ENCODE measurements at places on chromosomes 16 and 17. TPM values are rescaled to one million over a fixed set of nuclear protein-coding genes. Genes with fewer than 3 reads are reported as not detected.

EXOC7 gene
- total RNA-seq: 70.5 TPM

CIBAR2 gene
- not detected for total RNA-seq

HOXB13 gene
- total RNA-seq: not detected

TEKT1 gene
- total RNA-seq: not detected

SERPINF2 gene
- 28.8 TPM for total RNA-seq

RNF227 gene
- 19.1 TPM for total RNA-seq

TBC1D3K gene
- total RNA-seq: not detected
